HFFc6 (cell line): ENCODE measurements at places on chromosomes 12 and 14. TPM values are rescaled to one million over a fixed set of nuclear protein-coding genes. Genes with fewer than 3 reads are reported as not detected.

- no peak overlapping the region for H3K27ac ChIP-seq
- H3K4me3 ChIP-seq = no peak overlapping the region
- peaks cover 23% of the 10 kb centered on the region for H3K4me1 ChIP-seq
- H3K36me3 ChIP-seq = peaks cover 34% of the 10 kb centered on the region
These were observed 4.9 kb downstream of the NFATC4 start for GRCh38 chr14:24372701-24373416.

The GPR68 gene
- 0.48 to 0.81 TPM (median 0.53 TPM) in 3 replicates for total RNA-seq

The KRT82 gene
- total RNA-seq = not detected in 3 replicates

DNA sequence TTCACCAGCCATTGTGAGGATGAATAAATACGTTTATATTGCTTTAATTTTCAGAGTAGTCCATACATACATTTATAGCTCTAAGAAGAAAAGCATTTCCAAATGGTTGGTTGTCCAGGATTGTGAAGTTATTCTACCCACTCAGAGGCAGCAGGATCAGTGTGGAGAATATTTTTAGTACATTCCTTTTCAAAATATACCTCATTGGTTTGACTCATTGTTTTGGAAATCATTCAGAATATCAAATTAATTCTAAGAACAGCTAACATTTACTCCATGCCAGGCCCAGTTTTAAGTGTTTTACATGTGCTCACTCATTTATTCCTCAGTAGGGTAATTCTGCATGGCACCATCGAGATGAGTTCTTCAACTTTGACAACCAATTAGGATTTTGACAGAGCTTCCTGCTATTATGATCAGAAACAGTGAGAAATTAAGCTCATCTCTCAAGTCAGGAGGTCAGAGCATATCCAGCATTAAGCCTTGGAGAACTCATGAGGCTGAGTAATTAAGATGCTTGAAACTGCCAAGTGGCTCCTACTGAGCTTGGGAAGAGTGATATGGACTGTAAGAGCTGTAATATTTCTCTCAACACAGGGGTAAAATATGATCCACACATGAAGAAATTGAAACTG, 153.3 kb upstream of the CLEC14A start:
- H3K27me3 ChIP-seq = no peaks in the 10 kb centered on the region
- peak overlapping the region; percentile 97 for H3K27ac ChIP-seq
- peak; percentile 38 for DNase-seq
- no peaks in the 10 kb centered on the region for H3K36me3 ChIP-seq

The PPM1A gene
- 38.0 to 39.1 TPM (median 38.2 TPM) in 3 replicates for total RNA-seq

- no peak overlapping the region for H3K27ac ChIP-seq
- peaks cover 31% of the 10 kb centered on the region for H3K27me3 ChIP-seq
- H3K36me3 ChIP-seq = 0 out of 2 replicates have a peak, but pooled peaks cover 4% of the 10 kb centered on the region
- DNase-seq = no peak
These were observed 3.6 kb downstream of the LRRC74A start for GRCh38 chr14:76829650-76830421.

The LMNTD1 gene
- total RNA-seq = 0.26 and 0.29 TPM in 2 replicates

DNA sequence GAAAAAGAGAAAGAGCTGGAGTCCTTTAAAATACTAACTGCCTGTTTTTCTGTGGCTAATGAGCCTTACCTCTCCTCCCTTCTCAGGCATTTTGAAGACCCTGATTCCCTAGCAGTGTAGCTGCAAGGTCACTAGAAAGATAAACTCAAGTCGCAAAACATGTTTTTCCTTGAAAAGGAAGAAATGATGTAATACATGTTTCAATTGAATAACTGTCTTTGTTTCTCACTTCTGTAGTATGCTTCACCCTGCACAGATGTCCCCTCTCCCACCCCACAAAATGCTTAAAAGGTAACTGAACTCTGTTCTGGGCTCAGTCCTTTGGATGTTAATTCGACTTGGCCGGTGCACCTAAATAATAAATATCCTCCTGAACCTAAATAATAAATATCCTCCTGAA, 1350.3 kb downstream of the TMEM121 start:
- no peak for DNase-seq
- H3K36me3 ChIP-seq = no peaks in the 10 kb centered on the region
- H3K27me3 ChIP-seq = no peaks in the 10 kb centered on the region; the same call in 1 of the 2 replicates
- no peak overlapping the region for H3K4me3 ChIP-seq

- no peak overlapping the region for H3K4me3 ChIP-seq
- H3K27ac ChIP-seq = peak overlapping the region; percentile 69; the same call in 1 of the 2 replicates
- H3K27me3 ChIP-seq = peaks cover 2% of the 10 kb centered on the region; the same call in 1 of the 2 replicates
- H3K4me1 ChIP-seq = peaks cover 41% of the 10 kb centered on the region
These were observed 35.9 kb downstream of the BBS10 start for GRCh38 chr12:76312315-76312714.

The CFAP73 gene
- total RNA-seq = not detected in 3 replicates

GRCh38 chr12:77047341-77048109, 17.8 kb downstream of the E2F7 start:
- 0 out of 2 replicates have a peak overlapping the region, but pooled peaks have one; percentile 11 for H3K27ac ChIP-seq
- peaks cover 36% of the 10 kb centered on the region for H3K4me1 ChIP-seq
- no peak overlapping the region for H3K4me3 ChIP-seq
- H3K27me3 ChIP-seq = no peaks in the 10 kb centered on the region; the same call in none of the 2 replicates

GRCh38 chr12:95396849-95397468, 77.0 kb upstream of the METAP2 start:
- H3K4me3 ChIP-seq = no peak overlapping the region
- DNase-seq = peak; percentile 25
- H3K27ac ChIP-seq = no peak overlapping the region
- peaks cover 4% of the 10 kb centered on the region; the same call in 1 of the 2 replicates for H3K36me3 ChIP-seq
- peaks cover 24% of the 10 kb centered on the region for H3K27me3 ChIP-seq

- H3K27ac ChIP-seq = no peak overlapping the region
- H3K4me1 ChIP-seq = no peaks in the 10 kb centered on the region
- H3K4me3 ChIP-seq = no peak overlapping the region
These were observed 1128.3 kb upstream of the FLRT2 start for GRCh38 chr14:84401631-84402030.

GRCh38 chr12:19410211-19410610, 29.1 kb upstream of the AEBP2 start:
- no peak overlapping the region for H3K27ac ChIP-seq
- no peak overlapping the region for H3K4me3 ChIP-seq
- H3K36me3 ChIP-seq = no peaks in the 10 kb centered on the region
- peaks cover 15% of the 10 kb centered on the region for H3K4me1 ChIP-seq
- peaks cover 13% of the 10 kb centered on the region; the same call in 1 of the 2 replicates for H3K27me3 ChIP-seq
